ENCODE measurements at places on chromosomes 2 and 18.
A peak's percentile ranks its signal among the peaks of the same experiment; 100 is the strongest.

GRCh38 chr2:10042301-10043161 lies 819 bp upstream of the KLF11 start:
- DNase-seq = no peak

DNA sequence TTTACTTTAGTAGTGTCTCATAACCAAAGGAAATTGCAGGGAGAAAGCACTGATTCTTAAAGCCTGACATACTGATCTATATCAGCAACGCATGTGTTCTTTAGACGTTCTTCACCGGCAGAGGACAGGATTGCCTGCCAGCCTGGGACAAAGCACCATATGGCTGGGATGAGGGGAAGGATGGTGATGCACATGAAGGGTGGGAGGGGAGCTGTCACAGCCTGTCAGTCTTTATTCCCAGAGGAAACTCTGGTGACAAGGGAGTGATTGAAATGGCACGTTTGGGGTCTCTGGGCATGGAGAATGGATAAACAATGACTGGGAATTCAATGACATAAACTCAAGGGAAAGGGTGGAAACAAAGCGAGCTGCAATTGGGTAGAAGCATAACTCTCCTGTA lies 808.1 kb downstream of the DCC start:
- no peak for DNase-seq

DNA sequence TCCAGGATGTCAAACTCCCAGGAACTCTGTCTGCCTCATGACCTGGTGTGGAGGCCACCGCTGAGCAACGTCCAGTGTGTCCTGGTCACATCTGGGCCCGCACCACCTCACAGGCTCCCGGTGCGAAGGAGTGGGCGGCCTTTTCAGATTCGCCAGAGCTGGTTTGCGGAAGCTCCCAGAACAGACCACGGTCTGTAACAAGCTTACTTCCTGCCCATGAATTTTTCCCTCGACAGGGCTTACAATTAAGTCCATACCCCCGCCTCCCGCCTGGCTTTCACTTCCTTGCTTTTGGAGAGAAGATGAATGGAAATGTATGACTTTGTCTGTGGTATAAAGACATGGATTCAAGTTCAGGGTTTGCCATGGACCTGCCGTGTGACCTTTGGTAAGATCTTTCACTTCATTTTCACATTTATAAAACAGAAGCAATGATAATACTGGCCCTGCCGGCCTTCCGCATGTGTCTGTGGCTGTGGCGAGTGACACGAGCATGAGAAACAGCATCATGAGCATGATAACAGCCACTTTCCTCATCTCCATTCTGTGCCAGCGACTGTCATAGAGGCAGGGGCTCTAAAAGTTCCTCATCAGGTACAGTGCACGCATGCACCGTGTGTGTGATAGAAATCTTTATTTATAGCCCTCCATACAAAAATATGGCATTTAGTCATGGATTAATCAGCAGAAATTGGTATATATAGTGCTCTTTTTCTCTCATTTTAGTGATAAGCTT lies 31.0 kb upstream of the KCNF1 start:
- DNase-seq = no peak

DNA sequence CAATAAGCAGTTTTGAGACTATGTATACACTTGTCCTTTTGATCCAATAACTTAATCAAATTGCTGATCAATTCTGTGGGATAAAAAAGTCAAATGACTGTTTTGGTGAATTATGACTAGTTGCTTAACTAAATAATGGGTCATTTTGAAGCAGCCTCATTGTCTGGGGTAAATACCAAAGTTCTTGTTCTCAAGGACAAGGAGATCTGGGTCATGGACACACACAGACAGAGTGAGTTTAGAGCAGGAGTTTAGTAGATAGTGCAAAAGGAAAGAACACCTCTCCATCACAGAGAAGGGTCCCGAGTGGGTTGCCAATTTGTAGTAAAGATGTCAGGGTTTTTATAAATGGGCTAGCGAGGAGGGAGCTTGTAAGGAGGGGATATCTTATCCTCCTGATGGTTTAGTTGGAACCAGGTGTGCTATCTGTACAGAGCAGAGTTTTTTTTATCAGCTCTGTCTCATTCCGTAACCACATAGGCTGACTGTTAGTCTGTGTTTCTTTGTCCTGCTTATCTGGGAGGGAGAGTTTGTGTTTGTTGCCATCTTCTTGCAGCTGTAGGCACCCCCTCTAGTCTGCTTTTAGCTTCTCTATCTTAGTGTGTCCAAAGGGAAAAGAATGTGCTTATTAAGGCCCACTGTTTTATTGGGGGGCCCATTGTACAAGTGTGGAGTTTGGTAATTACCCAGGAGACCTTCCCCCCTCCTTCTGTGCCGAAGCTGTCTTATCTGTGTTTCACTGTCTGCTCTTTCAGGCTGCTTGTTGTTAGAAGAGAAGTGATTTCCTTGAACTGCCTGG lies 48.7 kb upstream of the C1GALT1C1L start:
- DNase-seq = no peak

DNA sequence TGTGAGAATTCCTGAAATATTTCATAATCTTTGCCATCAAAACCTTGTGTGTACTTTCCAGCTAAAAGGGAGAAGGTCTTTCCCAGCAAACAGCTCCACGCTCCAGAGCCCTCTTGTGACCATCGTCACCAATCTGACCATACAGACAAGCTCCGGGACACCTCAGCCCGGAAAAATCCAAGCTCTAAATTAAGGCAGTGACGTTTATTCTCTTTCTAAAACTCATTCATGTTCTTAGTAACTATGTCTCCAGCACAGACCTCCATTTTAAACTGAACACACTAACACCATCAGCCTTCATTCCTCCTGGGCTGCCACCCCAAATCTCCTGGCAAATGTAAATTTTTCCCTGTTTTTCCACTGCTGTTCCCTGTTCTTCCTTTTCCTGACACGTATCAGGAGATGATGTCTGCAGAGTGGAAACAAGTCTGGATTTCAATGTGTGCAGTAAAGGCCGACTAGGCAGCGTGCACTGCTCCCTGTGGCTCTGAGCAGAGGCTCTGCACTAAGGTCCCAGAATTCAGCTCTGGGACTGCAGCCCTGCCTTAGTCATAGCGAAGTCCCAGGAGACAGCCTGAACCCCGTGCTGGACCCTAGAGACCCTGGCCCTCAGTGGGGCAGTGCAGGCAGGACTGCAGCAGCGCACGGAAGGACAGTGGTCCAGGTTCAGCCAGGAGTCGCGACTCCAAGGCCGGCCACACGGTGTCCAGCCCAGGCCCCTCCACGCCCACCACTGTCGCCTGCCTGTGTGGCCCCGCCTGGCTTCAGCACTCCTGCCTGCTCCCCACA lies 452.5 kb upstream of the SALL3 start:
- no peak for DNase-seq

DNA sequence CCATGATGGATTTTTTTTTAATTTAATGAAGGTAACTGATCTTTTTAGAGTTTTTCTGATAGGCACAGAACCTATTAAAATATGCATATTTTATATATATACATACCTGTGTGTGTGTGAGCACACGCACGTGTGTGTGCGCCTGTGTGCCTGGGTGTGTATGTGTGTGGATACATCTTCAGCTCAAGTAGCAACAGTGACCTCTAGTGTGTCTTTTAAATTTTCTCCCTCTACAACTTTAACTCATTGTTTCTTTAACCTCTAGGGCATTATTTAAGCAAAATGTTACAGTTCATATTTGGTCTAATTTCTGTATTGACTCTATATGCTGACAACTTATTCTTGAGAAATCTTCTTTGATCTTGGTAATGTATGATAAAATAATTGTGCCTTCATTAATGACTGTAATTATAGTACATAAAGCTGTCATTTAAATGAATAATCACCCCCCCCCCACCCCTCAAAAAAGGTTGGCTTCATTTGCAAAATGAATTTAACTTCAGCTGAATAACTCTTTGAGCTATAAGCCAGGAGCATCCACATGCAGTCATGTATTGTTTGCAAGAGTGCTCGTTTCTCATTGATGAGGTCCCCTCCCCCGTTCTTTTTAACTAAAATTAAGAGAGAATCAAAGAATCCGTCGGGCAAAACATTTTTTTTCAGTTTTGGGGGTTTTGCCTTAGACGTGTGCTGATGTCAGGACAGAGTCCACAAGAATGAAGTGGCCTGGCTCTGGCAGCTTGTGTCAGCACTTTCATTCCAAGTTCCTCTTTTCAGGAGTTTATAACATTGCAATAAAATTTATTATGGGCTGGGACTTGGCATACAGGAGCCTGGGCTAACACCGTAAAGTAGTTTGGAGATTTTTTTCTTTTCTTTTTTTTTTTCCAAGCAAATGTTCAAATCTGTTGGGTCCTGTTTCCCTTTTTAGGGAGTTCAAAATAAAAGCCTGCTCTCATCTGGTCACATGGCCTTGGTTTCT lies 80.0 kb downstream of the ETAA1 start:
- DNase-seq = peak; percentile 17

GRCh38 chr2:24929230-24929629 lies 9.2 kb upstream of the ADCY3 start:
- DNase-seq = no peak

DNA sequence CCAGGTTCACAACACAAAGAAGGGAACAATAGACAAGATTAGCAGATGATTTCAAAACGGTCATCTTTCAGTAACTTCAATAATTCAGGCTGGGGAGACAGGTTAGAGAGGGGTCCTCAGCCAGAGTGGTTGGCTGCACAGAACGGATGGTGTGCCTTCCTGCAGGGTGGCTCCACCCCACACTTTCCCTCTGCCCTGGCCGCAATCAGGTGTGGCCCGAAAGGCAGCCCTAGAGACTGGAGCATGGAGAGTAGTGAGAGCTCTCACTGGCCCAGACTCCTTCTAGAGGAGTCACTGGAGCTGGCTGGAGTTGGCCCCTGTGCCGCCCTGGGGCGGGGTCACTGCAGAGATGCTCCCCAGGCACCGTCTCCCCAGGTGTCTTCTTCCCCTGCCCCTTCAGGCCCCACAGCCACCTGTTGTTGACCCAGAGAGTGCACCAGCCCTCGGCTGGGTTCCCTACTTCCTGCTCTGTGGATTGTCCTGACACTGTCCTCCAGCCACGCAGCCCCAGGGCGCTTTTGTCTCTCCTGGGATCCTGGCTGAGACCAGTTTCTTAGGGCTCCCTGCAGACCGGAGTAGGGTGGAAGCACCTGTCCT lies 126.8 kb downstream of the PXDN start:
- no peak for DNase-seq

GRCh38 chr2:134216152-134216829 lies 37.6 kb upstream of the MGAT5 start:
- DNase-seq = no peak

Data from fibroblast of skin of left biceps (primary cell).